ENCODE measurements at places on chromosomes 2 and 18.

- DNase-seq = peak; percentile 59
Measured at GRCh38 chr2:8682719-8683667, 1.1 kb downstream of the ID2 start.

GRCh38 chr18:55988537-55988936 lies 400.5 kb upstream of the TCF4 start:
- DNase-seq = no peak

- no peak for DNase-seq
Measured at GRCh38 chr18:34121200-34121721, 103.5 kb downstream of the NOL4 start.

DNA sequence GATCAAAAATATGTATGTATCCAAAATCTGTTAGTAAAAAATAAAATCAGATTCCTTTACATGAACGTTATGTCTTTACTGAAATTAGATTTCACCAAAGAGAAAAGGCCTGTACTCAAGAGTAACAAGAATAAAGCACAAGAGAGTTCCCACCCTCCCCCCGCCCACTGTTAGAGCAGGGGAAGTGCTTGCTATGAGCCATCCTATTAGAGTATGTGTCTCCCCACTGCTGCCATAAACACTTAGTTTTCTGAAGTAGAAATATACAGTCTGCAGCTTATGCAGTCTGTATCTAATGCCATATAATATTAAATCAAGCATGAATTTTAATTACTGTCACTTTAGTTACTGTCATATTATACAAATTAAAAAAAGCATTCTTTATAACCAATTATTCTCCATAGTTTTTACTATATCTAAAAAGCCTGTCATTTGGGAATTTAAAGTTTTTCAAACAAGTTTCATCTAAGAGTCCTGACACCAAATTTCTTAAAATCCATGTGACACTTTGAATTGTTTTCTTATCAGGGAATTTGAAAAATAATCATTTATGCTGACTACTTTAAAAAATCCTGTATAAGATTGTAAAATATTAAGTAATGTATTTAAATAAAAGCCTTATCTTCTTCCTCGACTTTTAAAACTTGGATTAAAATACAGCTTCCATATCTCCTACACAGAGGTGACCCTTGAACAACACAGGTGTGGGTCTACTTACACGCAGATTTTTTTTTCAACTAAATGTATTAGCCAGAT lies 51.8 kb upstream of the GPR75 start:
- DNase-seq = no peak

DNA sequence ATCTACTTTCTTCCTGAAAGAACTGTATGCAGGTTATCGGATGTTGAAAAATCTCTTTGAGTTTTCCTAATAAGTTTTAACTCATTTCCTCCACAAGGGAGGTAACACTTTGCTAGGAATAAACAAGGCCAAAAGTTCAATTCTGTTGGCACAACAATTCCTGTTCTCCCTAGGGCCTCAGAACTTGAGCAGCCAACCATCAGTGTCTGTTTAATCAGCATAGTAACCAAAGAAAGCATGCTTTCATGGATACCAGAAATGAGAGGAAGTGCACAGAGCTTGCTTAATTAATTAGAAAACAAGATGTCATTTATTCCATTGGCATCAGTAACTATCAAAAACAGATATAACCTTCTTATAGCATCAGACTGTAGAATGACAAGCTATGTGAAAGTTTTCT lies 503.2 kb upstream of the CNTNAP5 start:
- no peak for DNase-seq

DNA sequence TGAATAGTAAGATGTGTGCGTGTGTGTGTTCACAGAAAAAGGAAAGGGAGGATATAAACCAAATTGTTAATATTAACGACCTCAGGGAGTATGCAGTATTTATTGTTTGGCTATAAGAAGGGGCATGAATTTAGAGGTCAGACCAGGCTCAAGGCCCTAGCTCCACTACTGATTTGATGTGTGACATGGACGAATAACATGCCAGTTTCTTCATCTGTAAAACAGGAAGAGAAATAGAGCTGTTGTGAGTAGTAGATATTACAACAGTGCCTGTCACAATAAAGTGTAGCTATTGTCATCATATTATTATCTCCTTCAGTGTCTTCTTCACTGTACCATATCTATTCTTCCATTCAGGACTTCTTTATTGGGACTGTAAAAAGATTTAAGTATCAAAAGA lies 4.1 kb upstream of the MAT2A start:
- no peak for DNase-seq

- DNase-seq = peak; percentile 61
Measured at GRCh38 chr2:55168221-55169154, 63.6 kb downstream of the CLHC1 start.

- DNase-seq = no peak
Measured at GRCh38 chr2:239550357-239550756, 149.5 kb upstream of the HDAC4 start.

- DNase-seq = no peak
Measured at GRCh38 chr18:37428288-37428974, 137.2 kb downstream of the CELF4 start.

GRCh38 chr18:78995740-78996395 lies 16.2 kb downstream of the SALL3 start:
- no peak for DNase-seq

GRCh38 chr2:176534798-176535466 lies 265.7 kb downstream of the MTX2 start:
- no peak for DNase-seq

DNA sequence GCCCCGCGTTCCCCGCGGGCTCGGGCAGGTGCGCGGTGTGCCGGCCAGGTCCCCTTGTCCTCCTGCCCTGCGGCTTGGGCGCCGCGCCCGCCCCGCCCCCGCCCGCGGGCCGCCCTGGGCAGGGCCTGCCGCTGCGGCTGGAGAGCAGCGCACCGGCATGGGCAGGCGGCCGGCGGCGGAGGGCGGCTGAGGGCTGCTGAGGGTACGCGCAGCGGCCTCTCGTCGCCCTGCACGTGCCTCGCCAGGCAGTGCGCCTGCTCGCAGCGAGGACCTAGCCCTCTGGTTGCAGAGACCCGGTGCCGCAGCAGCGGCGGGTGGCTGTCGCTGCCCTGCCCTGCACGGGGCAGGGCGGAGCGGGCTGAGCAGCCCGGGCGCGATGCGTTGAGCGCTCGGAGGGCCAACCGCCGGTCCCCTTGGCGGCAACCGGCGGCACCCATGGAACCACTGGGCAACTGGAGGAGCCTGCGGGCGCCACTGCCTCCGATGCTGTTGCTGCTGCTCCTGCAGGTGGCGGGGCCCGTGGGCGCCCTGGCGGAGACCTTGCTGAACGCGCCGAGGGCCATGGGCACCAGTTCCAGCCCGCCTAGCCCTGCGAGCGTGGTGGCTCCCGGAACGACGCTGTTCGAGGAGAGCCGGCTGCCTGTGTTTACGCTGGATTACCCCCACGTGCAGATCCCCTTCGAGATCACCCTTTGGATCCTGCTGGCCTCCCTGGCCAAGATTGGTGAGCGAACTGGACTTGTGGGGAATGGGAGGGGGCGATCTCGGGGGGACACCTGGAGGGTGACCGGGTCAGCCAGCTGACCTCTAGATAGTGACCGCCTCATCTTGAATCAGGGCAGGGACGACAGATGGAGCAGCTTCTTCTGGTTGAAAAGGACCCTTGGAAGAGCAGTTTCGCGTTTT lies at the start of gene SLC9A2:
SLC9A2 (plus strand) TSS at position 140 of the 906 bp plus-strand sequence; CDS start at position 436, 296 bp downstream.
- DNase-seq = no peak

- no peak for DNase-seq
Measured at GRCh38 chr2:65528241-65528574, 95.8 kb upstream of the SPRED2 start.

DNA sequence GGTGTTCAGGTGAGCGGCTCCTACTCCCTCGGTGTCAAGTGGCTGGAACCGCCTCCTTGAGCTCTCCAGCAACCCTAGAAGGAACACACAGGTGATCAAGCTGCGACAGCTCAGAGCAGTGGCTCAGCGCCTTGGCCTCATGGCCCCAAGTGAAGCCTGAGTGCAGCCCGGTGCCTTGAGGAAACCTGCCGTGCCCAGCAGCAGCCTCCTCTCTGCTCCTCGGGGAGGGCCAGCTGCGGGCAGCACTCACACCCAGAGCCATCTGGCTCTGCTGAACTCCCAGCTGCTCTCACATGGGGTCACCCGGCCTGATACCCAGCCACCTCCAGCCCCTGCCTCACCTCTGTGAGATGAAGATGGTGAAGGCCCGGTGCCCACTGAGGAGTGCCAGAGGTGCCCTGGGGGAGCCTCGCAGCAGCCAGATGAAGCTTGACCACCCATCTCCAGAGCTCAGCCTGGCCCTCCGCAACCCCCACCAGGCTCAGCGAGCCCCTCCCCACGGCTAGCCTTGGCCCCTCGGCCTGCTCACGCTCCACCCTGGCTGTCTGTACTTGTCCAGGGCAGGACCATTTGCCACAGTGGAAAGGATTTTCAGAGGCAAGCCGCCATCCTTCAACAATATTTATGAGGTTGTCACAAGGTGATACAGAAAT lies 70.6 kb upstream of the RAB6C start:
- DNase-seq = no peak

- DNase-seq = peak; percentile 24
Measured at GRCh38 chr2:61471905-61472805, 1.3 kb upstream of the USP34 start.

- no peak for DNase-seq
Measured at GRCh38 chr18:57839942-57840381, 36.8 kb upstream of the ATP8B1 start.

DNA sequence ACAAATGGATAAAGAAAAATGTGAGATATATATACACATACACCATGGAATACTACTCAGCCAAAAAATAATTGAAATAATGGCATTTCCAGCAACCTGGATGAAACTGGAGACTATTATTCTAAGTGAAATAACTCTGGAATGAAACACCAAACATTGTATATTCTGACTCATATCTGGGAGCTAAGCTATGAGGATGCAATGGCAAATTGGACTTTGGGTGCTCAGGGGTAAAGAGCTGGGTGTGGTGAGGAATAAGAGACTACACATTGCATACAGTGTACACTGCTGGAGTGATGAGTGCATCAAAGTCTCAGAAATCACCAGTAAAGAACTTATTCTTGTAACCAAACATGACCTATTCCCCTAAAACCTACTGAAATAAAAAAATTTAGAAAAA lies 636.0 kb upstream of the LRATD1 start:
- no peak for DNase-seq
